ENCODE measurements at places on chromosomes 16 and 17. TPM values are rescaled to one million over a fixed set of nuclear protein-coding genes. Genes with fewer than 3 reads are reported as not detected.

Gene ABCC6
- total RNA-seq: not detected

Gene CRHR1
- total RNA-seq: not detected

Gene WNT3
- 5.1 TPM for total RNA-seq

Gene STARD3
- 54.2 TPM for total RNA-seq

Data from OCI-LY7 (cell line).